ENCODE measurements at places on chromosomes 4 and X.

GRCh38 chr4:138428611-138429010 lies 186.5 kb upstream of the SLC7A11 start:
- no peak for DNase-seq

GRCh38 chr4:8768357-8768999 lies 103.2 kb downstream of the HMX1 start:
- DNase-seq = no peak

GRCh38 chr4:67891645-67892044 lies 7.8 kb upstream of the TMPRSS11D start:
- no peak for DNase-seq

- DNase-seq = peak; percentile 9
These were observed 102.0 kb upstream of the LEF1 start for GRCh38 chr4:108270466-108271450.

- DNase-seq = no peak
These were observed at the start of gene PDCL2 for GRCh38 chr4:55592014-55592413. Gene PDCL2, minus strand, starts transcription at chr4:55592245. Its CDS starts 136 bp downstream, at chr4:55592109.

GRCh38 chr4:54109241-54110018 lies 9.5 kb downstream of the GSX2 start:
- DNase-seq = no peak

DNA sequence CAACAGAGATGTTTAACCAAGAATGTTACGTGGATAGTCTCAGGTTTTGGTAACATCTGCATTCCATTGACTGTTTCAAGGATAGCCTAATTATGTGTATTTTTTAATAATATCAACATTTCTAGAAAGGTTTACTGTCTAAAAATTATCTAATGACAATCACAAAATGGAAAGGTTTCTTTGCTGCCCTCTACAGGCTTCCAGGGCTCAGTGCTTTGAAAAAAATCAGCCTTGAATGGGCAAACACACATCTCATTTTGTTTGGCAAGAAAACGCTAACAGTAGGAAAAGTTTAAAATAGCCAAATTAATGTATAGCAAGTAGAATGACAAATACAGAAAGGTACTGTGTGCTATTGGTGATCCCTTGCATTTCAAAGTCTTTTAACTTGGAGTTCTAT lies 223.4 kb upstream of the PRPS2 start:
- peak; percentile 28 for DNase-seq

GRCh38 chr4:150591406-150591805 lies 9.5 kb downstream of the MAB21L2 start:
- DNase-seq = no peak

DNA sequence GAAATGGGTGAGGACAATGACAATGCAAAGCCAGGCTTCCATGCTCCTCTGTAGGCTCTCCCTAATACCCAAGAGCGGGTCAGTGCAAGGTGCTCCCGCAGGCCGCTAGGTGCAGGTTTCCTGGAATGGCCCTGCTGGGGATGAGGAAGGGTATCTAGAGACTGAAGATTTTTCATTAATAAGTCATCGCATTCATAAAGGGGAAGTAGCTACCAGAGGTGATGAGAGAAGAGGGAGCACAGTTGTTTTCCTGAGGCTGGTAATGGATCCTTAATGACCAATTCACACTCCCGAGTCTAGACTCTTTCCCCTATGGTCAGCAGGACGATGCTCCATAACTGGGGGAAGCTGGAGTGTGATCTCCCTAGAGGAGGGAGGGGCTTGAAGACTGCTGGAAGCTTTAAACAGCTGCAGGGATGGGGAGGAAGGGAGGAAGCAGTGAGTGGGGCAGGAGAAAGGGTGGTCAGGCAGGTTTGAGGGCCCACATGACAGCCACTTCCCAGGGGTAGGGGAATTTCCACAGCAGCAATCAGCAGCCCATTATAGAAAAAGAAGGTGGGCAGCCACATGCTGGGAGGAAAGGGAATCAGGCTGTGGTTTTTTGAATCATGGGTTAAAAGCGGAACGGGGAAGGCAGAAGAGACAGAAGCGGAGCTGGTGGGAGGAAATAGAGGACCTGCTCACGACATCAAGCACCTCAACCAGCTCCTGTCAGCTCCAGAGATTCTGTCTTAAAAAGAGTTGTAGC lies 10.2 kb upstream of the ATP6AP2 start:
- DNase-seq = peak; percentile 10

GRCh38 chr4:176054942-176055341 lies 10.7 kb upstream of the WDR17 start:
- no peak for DNase-seq

DNA sequence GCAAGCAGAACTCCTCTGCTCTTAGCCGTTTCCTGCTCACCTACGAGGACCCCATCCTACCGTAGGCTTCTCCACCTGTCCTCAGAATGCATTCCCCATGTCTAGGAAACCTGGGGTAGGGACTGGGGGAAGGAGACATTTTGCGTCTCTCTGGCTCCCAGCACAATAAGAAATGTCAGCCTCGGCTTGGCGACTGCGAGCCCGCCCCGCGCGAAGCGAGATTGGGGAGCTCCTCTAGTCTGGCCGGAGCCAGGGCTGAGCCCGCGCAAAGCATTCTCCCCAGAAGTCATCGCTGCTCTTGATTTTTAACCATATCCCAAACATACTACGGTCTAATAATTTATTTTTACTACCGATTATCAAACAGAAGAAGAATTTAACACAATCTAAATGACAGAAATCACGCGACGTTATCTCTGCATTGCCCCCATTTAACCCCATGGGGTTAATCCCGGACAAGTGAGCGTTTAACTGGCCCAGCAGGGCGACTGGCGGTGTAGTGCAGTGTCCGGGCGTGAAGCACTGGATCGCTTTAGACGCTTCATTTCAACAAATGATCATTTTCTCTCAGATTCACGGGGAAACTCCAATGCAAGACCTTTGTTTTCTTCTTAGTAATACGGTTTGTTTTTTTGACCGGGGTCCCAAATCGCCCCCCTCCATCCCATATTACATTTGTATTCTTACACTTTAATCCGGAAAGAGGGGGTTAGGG lies 8.0 kb upstream of the PITX2 start:
- no peak for DNase-seq

DNA sequence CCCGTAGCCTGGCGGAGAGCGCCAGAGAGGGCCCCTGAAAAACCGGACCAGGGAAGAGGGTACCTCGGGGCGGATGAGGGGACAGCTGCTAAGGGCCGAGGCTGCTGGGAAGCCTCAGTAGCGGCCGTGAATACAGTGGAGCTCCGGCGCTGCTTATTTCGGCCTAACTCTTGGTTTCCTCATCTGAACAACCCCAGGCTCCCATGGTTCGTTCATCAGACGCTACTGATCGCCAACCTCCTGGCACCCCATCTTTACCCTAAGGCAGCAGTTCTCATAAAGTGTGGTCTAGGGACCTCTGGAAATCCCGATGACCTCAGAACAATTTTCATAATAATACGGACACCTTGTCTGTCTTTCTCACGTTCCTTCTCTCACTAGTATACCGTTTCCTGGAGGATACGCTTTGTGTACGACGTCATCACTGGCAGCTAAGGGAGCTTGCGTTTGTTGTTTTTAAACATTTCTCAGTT lies 645 bp upstream of the RAB28 start:
- peak; percentile 41 for DNase-seq

DNA sequence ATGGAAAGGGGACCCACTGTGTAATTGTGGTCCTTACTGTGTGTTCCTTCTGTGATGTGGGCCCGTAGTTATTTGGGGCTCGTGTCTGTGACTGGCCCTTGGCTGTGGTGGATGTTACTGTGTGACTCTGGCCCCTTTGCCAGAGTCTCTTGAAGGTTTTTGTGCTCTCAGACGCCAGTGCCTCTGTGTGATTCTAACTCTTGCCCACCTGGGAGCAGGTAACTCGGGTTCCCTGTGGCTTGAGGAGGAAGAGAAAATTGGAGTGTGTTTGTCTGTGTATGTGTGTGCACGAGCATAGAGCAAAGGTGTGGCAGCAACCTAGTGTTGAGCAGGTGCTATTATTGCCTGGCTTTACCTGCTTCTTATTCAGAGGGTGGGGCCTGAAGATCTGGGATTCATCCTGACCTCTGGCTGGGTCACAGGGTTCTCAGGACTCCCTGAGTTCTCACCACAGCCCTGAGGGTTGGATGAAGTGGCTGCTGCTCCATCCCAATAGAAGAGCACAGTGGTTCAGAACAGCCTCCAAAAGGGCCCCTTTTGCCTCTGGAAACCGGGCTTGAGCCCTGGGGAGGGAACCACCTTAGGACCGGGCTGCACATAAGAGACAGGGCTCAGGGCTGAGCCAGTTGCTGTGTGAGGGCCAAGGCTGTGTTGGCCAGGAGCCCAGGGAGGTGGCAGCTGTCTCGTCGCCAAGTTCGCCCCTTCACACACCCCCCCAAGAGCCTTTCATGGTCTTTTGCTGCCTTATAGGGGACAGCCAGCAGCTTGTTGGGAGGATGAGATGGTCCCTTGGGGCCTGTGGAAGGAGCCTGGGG lies 1.3 kb downstream of the RBM10 start:
- DNase-seq = no peak

GRCh38 chrX:66900886-66901285 lies 262.0 kb upstream of the EDA2R start:
- no peak for DNase-seq

GRCh38 chr4:124589786-124590185 lies 122.7 kb downstream of the ANKRD50 start:
- no peak for DNase-seq

DNA sequence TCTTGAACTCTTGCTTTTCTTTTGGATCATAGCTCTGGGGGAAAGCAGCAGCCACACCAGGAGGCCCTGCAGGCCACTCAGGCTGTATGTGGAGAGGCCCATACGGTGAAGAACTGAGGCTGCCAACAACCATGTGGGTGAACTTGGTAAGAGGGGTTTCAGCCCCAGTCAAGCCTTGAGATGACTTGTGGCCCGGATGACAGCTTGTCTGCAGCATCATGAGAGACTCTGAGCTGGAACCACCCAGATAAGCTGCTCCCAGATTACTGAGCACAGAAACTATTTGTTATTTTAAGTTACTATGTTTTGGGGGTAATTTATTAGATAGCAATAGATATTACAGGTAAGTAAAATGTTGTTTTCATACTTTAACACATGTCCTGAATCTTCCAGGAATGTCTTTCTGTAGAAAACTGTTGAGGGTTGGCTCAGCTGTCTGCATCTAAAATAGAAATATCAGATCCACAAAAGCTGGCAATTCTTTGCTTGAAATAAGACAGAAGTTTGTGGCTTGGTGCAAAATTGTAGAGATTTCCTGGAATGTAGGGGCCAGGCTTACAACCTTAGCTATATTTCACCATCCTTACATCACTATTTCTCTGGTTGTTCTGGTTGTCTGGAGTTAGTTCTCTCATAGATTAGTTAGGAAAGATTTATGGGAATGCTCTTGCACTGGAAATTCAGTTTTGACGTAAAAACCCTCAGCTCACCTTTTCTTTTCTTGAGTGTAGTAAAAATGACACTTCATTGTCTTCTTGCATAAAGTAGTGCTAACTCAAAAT lies 272.1 kb downstream of the RAPGEF2 start:
- DNase-seq = no peak

DNA sequence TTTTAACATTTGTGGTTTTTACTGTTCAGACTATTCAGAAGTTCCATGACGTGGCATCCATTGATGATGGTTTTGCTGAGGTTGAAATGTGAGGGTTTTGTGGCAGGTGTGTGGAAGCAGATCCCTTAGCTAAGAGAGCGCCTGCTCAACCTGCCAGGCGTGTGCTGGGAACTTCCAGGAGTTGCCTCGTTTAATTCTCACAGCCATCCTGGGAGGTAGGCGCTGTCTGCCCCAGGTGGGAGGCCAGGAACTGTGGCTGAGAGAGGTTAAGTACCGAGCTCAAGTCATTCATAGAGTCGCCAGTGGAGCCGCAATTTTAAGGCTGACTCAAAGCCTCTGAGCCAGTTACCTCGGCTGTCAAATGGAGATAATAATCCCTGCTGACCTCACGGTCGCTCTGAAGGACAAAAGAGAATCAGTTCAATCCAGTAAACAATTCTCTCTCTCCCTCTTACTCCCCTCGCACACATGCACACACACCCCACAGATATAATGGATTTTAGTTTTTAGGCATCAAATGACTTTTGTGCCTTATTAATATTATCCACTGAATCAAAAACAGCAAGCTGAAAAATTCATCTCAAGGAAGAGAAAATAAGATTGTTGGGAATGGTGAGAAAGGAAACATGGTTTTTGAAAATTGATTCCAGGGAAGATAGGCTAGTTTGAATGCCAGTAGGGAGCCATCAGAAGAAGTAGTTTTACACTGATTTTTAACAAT lies 171.3 kb downstream of the PTTG2 start:
- DNase-seq = peak; percentile 89

DNA sequence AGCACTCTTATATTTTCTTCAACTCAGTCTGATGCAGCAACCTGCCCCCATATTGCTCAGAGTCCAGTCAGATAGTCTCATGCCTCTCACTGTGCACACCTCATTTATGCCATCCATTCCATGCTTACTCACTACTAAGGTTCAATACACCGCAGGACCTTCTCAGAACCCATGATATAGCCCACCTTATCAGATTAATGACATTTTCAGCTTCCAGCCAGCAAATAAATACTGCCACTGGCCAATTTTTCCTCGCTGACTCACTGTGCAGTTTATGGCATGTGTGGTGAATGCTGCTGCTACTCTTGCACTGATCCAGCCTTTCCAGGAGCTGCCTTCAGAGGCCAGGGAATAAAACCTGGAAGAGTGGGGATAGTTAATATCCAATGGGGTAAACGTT lies 380.6 kb upstream of the SPOCK3 start:
- no peak for DNase-seq

DNA sequence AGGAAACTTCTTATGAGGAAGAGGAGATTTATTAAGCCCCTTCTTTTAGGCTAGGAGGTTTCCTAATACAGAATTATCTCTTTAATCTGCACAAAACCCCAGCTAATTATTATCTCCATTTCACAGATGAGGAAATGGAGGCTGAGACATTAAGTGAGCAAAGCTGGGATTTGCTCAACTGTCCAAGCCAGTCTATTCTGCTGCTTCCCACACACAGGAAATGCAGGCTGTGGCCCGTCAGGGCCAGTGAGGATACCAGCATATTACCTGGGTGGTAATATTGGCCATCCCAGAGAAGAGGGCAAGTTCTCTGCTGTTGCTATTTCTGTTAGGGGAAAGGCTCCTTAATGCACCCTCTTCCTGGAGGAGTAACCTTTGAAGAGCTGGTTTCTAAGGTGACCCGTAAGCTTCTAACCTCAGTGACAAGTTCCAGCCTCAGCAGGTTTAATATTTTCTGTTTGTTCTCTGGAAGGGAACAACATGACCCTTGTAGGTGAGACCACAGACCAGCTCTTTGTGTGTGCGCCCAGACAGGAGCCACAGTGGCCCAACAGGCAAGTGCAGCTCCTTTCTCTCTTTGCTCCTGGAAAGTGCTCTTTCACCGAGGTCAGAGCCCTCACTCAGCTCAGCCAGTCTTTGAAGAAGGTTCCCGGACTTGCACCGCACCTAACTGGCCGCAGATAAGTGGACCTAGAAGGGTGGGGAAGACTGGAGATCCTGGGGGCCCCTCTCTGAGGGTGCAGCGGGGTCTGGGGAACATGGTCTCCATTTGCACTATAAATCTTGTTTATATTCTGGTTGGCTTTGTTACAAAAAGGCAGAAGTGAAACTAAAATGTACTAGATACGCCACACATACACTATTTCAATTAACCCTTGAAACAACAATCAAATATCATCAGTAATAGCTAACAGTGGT lies 35.5 kb downstream of the TBC1D9 start:
- no peak for DNase-seq

All from activated CD4-positive, alpha-beta T cell treated with anti-CD3 and anti-CD28 coated beads, Interleukin-2, Interleukin-6, amounts not matched to agents 100 ng/mL and 50 ng/mL, durations not matched to agents 16 hours and 8 hours (primary cell).